Neuronal stem cell (in vitro differentiated cells): ENCODE measurements at places on chromosomes 1 and 21.

GRCh38 chr21:32884062-32884461, 112.5 kb upstream of the PAXBP1 start:
- H3K36me3 ChIP-seq = no peaks in the 10 kb centered on the region
- no peak for DNase-seq
- H3K4me3 ChIP-seq = no peak overlapping the region

GRCh38 chr1:182713939-182714338, 29.6 kb upstream of the RGS8 start:
- no peak overlapping the region for H3K4me3 ChIP-seq
- H3K27ac ChIP-seq = no peak overlapping the region
- H3K27me3 ChIP-seq = peaks cover 13% of the 10 kb centered on the region
- H3K4me1 ChIP-seq = no peaks in the 10 kb centered on the region
- no peak for DNase-seq
- H3K36me3 ChIP-seq = no peaks in the 10 kb centered on the region

- no peaks in the 10 kb centered on the region for H3K27me3 ChIP-seq
- H3K36me3 ChIP-seq = no peaks in the 10 kb centered on the region
- DNase-seq = no peak
- peaks cover 2% of the 10 kb centered on the region for H3K4me1 ChIP-seq
- H3K4me3 ChIP-seq = no peak overlapping the region
Observed at GRCh38 chr1:51569284-51570062, 47.4 kb upstream of the OSBPL9 start.

- no peak overlapping the region for H3K4me3 ChIP-seq
- no peak overlapping the region for H3K27ac ChIP-seq
- H3K27me3 ChIP-seq = no peaks in the 10 kb centered on the region
- DNase-seq = no peak
- H3K4me1 ChIP-seq = peaks cover 2% of the 10 kb centered on the region
Observed at GRCh38 chr1:79430437-79430836, 423.9 kb upstream of the ADGRL4 start.

DNA sequence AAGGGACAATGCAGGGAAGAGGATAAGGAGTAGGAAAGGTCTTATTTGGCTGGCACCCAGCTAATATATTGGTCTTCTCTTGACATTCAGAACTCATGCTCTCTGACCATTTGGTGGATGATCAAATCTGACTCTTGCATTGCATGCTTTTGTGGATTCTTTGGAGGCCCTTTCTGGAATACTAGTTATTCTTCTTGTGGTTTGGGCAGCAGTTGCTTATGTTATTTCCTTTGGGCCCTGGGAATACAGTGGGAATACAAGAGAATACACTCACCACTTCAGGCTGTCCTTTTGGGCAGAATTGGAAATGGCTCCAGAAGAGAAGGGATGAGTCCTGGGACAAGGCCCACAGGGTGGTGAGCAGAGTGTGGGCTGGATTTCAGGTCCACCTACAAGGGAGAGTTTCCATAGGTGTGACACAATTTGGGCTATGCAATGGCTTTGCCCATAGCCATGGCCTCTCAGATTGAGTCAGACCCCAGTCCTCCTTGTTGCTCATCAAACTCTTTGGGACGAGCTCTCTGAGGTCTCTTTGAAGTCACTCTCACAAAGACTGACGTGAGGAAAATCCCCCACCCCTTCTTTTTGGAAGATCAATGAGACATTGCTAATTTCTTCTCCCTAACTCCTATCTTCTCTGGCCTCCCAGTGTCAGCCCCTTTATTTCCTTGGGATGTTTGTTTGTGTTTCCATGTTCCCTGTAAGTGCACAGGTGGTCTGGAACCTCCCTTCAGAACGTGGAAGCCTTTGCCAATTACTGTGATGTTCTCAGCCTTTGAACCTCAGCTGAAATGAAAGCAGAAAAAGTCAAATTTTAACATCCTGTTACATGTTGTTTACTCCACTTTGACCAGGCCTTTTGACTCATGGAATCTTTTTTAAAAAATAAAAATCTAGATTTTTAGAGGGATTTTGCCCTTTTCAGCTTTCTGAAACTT, 19.4 kb downstream of the HSD11B1 start:
- no peaks in the 10 kb centered on the region for H3K4me1 ChIP-seq
- H3K36me3 ChIP-seq = no peaks in the 10 kb centered on the region
- H3K27me3 ChIP-seq = no peaks in the 10 kb centered on the region

- no peaks in the 10 kb centered on the region for H3K27me3 ChIP-seq
- H3K4me1 ChIP-seq = no peaks in the 10 kb centered on the region
- no peaks in the 10 kb centered on the region for H3K36me3 ChIP-seq
- H3K27ac ChIP-seq = no peak overlapping the region
- no peak overlapping the region for H3K4me3 ChIP-seq
Observed at GRCh38 chr1:82586473-82586872, 785.7 kb downstream of the ADGRL2 start.

DNA sequence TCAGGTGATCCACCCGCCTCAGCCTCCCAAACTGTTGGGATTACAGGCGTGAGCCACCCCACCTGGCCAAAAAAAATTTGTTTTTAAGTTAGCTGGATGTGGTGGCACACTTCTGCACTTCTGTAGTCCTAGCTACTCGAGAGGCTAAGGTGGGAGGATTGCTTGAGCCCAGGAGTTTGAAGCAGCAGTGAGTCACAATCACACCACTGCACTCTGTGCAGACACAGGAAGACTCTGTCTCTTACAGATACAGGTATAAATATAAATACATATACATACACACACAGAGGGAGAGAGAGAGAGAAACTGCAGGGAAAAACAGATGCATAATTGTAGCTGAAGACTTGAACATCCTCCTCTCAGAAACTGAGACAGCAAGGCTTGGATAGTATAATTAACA, 34.8 kb upstream of the EPS15 start:
- DNase-seq = no peak
- H3K4me1 ChIP-seq = peaks cover 1% of the 10 kb centered on the region
- H3K27me3 ChIP-seq = no peaks in the 10 kb centered on the region
- no peaks in the 10 kb centered on the region for H3K36me3 ChIP-seq
- no peak overlapping the region for H3K27ac ChIP-seq
